PC-3 (cell line): ENCODE measurements at places on chromosomes 7 and 10. TPM values are rescaled to one million over a fixed set of nuclear protein-coding genes. Genes with fewer than 3 reads are reported as not detected.

The MRLN gene
- not detected in 2 replicates for total RNA-seq

The ZNF365 gene
- total RNA-seq: 19.0 and 20.2 TPM in 2 replicates

The NANOS1 gene
- 5.4 and 6.0 TPM in 2 replicates for total RNA-seq

The IGF2BP3 gene
- total RNA-seq: 8.9 and 11.7 TPM in 2 replicates

The SPAM1 gene
- total RNA-seq: not detected in 2 replicates

The KIAA1549 gene
- total RNA-seq: 7.5 and 8.2 TPM in 2 replicates

The EPDR1 gene
- 22.7 and 26.6 TPM in 2 replicates for total RNA-seq

The NOC3L gene
- total RNA-seq: 19.4 and 23.1 TPM in 2 replicates

The FKBP6 gene
- total RNA-seq: not detected in 2 replicates
